ENCODE measurements at places on chromosomes 7 and 10.

DNA sequence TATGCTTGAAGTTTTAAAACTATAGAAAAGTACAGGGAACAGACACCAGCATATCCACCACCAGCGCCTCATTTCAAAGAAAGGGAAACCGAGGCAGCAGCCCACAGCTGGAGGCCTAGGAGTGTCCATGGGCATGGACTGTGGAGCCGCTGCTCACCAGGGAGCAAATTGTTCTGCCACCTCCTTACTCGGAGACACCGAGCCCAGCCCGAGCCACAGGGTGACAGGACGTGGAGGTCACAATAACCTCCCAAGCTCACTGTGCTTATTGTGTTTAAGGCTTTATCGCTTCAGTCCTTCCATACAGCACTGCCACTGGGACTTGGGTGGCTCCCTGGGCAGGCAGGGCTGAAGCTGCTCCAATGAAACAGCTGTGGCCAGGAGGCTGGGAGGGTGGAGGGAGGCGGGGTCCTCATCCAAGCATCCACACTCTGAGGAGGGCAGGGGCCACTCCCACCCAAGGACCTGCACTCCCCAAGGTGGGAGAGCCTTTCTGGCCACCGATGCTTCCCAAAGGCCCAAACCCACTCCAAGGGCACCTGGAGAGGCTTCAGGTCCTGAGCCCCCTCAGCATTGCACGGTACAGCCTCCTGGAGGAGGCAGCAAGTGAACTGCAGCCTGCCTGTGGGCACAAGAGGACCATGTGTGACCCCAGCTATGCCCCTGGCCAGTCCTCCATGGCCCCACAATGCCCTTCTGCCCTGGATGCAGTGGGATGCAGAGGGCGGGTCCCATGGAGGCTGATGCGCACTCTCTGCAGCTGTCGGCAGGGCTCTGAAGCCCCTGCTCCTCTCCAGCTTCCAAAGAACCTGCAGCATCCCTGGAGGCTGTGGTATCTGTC is 38.7 kb upstream of the RET start:
- H3K36me3 ChIP-seq, result no peaks in the 10 kb centered on the region
- H3K27me3 ChIP-seq, result no peaks in the 10 kb centered on the region
- DNase-seq, result no peak
- no peak overlapping the region for H3K27ac ChIP-seq
- H3K4me3 ChIP-seq, result no peak overlapping the region
- no peaks in the 10 kb centered on the region for H3K4me1 ChIP-seq

DNA sequence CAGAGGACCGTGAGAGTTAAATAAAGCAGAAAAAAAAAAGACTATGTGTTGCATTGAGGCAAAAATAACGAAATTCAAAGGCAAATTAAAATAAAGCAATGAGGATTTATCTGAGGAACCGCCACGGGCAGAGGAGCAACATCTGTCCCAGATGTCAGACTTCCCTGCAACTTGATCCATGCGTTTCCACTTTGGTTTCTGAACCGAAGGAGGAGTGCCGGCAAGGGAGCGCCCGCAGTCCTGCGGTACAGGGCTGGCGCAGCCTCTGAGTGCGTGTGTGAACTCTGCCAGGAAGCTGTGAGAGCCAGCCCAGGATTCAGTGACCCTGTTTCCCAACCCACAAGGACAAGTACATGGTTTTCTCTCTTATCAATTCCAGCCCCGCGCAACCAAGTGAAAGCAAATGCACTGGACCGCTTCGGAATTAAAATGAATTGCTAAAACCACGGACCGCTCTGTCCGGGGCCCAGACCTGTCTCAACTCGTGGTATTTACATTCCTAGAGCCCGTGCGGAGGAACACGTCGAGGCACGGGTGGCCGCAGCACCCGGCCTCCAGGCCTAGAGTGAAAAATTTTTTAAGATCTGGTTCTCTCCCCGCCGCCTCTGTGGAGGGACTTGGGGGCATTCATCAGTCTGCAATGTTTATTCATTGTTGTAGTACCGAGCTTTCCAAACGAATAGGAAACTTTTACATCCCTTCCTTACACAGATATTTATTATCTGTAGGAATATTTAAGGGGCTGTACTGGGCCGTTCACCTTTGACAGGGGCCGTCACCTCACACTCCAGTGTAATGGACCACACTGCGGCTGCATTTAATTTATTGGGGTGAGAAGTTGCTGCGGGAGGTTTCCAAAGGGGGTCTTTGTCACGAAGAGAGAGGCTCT is 291.5 kb upstream of the NFE2L3 start:
- H3K4me1 ChIP-seq, result no peaks in the 10 kb centered on the region
- no peaks in the 10 kb centered on the region for H3K36me3 ChIP-seq
- no peaks in the 10 kb centered on the region for H3K27me3 ChIP-seq

GRCh38 chr10:132939957-132940790 is 2.2 kb downstream of the CFAP46 start:
- no peak overlapping the region for H3K4me3 ChIP-seq
- no peaks in the 10 kb centered on the region for H3K27me3 ChIP-seq
- H3K36me3 ChIP-seq, result no peaks in the 10 kb centered on the region
- no peak overlapping the region for H3K27ac ChIP-seq
- DNase-seq, result peak; percentile 54

- DNase-seq, result no peak
- H3K4me3 ChIP-seq, result no peak overlapping the region
- no peaks in the 10 kb centered on the region for H3K36me3 ChIP-seq
These were observed 93.5 kb downstream of the CREM start for GRCh38 chr10:35219891-35220890.

- no peak overlapping the region for H3K4me3 ChIP-seq
- no peaks in the 10 kb centered on the region for H3K27me3 ChIP-seq
- no peak overlapping the region for H3K27ac ChIP-seq
- no peak for DNase-seq
- H3K36me3 ChIP-seq, result no peaks in the 10 kb centered on the region
- no peaks in the 10 kb centered on the region for H3K4me1 ChIP-seq
These were observed 58.9 kb downstream of the CALML3 start for GRCh38 chr10:5583525-5584175.

DNA sequence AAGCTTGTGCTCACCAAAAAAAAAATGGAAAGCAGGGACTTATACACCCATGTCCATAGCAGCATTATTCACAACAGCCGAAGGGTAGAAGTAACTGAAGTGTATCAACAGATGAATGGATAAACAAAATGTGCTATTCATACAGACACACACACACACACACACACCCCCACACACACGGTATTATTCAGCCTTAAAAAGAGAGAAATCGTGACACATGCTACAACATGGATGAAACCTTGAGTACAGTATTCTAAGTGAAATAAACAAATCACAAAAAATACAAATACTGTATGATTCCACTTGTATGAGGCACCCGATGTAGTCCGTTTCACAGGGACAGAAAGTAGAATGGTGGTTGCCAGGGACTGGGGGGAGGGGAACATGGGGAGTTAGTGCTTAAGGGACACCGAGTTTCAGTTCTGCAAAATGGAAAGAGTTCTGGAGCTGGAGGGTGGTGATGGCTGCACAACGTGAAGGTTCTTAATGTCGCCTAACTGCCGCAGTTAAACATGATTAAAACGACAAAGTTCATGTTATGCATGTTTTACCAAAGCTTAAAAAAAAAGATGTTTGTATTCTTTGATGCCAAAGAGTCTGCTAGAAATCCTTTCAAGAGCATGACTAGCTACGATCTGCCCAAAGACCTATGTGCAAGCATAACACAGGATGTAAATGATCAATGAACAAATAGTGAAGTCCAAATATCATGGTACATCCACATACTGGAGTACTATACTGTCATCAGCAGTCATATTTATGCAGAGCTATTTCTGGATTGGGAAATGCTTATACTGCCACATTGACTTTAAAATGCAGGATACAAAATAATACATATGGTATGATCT is 7.2 kb downstream of the TNS3 start:
- DNase-seq, result no peak
- no peaks in the 10 kb centered on the region for H3K36me3 ChIP-seq
- no peaks in the 10 kb centered on the region for H3K27me3 ChIP-seq
- peak overlapping the region; percentile 10 for H3K27ac ChIP-seq

All from aorta (tissue), 5 donors.